ENCODE measurements at places on chromosomes 3 and 15.

DNA sequence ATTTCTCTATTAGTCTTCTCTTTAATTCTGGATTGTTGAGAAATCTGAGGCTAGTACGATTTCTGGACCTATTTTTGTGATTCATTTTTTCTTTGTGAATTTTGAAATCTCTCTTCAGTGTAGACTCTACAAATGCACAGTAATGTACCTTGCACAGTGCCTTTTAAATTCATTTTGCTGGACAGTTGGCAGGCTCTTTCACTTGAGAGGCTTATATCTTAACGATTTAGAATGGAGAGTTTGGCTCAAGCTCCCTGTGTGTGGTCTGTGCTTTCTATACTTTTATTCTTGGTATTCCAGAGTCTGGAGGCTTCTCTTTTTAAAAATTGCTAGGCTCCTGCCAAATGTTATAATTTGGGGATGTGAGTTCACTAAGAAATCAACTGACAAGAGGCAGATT, 8.8 kb downstream of the CRYBG3 start:
- DNase-seq: no peak

DNA sequence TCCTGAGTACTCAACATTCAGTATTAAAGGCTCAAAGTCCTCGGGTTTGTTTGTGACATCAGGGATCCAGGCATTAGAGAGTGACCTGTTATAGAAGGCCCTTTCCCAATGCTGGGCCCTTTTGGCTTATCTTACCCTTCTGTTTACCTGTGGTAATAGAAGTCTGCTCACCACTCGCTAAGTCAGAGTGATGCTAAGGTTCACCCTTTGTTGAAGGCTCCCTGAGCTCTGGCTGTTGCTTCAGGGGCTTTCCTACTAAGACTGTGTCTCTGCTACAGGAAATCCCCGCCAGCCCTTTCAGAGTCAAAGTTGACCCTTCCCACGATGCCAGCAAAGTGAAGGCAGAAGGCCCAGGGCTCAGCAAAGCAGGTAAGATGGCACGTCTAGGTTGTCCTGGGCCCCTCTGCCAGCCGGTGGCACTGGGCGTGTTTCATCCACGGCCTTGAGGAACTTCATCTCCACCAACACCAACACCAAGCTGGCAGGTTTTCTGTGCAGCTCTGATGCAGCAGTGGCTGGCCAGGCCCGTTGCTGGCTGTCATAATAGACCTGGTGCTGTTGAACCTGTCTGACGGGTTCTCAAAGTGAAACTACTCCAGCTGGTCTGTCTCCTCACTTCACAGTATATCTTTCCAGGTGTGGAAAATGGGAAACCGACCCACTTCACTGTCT, 99.1 kb downstream of the DNASE1L3 start:
- no peak for DNase-seq

- no peak for DNase-seq
These were observed 167.8 kb downstream of the TAFA4 start for GRCh38 chr3:68764554-68764953.

DNA sequence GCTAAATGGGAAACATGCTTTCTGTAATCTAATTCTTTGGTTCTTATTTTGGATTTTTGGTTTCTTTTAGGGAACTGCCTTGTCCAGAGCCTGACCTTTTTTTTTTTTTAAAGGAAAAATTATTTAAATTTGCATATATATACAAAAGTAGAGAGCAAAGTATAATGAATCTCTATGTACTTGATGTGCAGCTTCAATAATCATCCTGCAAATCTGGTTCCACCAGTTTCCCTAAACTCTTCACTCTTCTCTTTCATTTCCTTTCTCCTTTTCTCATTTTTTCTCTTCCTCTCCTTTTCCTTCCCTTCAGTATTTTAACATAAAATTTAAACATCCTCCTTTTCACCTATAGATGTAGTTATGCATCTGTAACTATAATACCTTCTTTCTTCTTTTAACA, 82.5 kb downstream of the USP13 start:
- DNase-seq: no peak

- no peak for DNase-seq
These were observed 958.8 kb downstream of the IGSF11 start for GRCh38 chr3:118075873-118076272.

DNA sequence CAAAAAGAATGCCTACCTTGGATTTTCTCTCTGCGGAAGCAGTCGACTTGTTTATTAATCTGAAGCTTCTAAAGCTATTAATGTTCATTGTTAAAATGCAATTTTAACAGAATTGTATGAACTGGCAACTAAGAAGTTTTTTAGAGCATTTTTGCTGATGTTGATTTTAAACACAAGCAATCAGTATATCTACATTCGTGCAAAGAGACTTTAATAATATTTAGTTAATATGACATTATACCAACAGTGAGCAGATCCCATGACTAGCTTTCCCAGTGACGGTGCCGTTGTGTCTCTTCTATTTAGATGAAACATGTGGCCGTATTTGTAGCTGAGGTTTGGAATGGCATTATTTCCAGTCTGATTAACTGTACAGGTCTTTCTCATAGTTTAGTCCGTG, 88.0 kb downstream of the PEX5L start:
- DNase-seq: no peak

GRCh38 chr15:25862472-25863110, 536 bp downstream of the ATP10A start:
- DNase-seq: no peak

DNA sequence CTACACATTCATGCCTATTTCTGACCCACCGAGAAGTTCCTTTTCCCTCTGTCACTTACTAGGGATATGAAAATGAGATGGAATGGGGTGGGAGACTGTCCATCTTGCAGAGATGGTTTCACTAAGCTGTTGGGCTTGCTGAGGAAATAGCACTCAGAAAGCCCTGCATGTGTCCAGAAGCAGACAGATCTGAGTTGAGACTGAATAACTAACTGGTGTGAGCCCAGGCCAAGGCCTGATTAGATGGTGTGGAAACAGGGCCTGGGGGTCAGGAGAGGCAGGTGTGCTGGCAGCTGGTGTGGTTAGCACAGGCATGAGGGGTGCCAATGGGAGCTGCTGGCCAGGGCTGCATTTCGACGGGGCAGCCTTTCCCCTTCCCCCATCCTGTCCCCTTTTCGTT, 72.1 kb downstream of the CLSTN2 start:
- no peak for DNase-seq

DNA sequence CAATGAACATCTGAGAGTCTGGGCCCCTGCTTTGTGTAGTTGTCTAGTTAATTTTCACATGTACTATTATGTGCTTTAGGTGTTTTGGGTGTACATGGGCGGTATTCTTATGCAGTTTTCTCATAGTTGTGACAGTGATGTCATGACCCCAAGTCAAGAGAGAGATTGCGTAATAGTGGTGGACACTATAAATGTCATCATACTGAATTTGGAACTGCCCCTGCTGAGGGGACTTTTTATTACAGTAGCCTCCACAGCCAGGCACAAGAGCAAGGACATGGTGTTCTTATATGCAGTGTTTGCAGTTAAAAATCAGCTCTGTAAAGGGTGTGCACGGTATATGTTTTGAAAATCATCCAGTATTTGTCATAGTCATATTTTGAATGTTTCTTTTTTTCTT, 29.5 kb downstream of the ABHD2 start:
- DNase-seq: no peak

GRCh38 chr15:70505411-70505919, 257.9 kb downstream of the UACA start:
- no peak for DNase-seq

GRCh38 chr3:114441386-114441785, 147.6 kb downstream of the TIGIT start:
- DNase-seq: no peak

- DNase-seq: no peak
These were observed 496.1 kb downstream of the FOXP1 start for GRCh38 chr3:71087143-71088018.

DNA sequence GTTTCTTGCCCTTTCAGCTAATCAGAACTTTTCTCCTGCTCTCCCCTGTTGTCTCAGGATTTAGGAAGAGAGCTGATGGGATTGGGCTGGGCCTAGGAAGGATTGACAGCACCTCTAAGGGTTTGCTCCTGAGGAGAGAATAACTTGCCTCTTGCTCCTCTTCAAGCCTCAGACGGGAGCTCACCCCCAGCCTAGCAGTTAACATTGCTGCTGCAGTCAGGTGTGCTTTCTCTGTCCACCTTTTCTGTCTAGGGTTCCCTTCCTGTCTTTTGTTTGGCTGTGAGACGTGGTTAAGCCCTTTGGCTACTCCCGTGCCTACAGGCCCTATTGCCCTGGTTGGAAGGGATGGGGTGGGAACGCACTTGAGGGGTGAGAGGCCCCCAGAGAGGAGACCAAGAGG, 20.1 kb downstream of the TMEM108 start:
- no peak for DNase-seq

DNA sequence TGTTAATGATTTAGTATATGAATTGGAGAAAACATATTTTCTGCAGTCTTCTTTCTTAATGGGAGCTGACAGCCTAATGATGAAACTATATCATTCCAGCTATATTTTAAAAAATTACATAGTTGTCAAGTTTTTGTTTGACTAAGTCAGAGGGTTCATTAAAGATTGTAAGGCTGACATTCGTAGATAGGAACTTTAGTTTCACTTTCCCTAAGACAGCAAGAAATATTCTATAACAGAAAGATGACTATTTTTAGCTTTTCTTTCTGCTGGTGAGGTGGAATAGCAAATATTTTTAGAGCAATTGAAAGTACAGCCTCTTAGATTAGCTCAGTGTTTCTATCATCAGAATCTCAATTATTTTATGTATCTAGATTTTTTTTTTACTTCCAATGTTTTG, 60.2 kb downstream of the PIAS1 start:
- DNase-seq: no peak

DNA sequence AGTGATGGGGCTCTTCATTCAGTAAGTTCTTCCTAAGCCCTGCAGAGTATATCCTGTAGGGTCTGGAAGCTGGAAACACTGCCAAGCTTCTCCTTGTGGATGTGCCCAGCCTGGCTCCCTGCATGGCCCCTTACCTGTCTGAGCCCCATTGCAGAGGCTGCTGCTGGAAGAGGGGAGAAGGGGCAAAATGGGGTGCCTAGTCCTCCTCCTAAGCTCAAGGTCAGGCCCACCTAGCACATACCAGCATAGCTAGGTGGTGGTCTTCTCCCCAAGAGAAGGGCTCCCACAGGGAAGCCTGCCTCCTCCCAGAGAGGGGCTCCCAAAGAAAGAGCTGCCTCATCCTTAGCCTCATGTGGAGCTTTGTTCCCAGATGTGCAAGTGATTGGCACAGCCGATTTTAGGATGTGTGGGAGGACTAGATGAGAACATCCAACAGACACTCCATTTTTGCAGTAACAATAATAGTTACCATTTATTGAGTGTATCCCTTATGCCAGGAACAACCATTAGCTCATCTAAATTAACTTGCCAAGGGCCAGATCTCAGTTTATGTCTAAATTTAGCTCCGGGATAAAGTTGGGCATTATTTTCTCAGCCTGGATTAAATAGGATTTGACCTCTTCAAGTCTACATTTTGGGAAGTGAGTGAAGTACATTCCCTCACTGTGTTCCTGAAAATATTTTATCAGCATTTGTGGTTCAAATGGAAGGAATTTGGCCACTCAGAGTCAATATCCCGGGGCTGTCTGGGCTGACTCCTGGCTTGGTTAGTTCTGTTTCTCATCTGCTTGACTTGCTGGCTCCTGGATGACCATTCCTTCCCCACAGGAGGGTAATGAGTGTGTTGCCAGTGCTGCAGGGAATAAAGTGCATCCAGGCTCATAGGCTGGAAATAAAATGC, 291.1 kb upstream of the ROPN1 start:
- no peak for DNase-seq

DNA sequence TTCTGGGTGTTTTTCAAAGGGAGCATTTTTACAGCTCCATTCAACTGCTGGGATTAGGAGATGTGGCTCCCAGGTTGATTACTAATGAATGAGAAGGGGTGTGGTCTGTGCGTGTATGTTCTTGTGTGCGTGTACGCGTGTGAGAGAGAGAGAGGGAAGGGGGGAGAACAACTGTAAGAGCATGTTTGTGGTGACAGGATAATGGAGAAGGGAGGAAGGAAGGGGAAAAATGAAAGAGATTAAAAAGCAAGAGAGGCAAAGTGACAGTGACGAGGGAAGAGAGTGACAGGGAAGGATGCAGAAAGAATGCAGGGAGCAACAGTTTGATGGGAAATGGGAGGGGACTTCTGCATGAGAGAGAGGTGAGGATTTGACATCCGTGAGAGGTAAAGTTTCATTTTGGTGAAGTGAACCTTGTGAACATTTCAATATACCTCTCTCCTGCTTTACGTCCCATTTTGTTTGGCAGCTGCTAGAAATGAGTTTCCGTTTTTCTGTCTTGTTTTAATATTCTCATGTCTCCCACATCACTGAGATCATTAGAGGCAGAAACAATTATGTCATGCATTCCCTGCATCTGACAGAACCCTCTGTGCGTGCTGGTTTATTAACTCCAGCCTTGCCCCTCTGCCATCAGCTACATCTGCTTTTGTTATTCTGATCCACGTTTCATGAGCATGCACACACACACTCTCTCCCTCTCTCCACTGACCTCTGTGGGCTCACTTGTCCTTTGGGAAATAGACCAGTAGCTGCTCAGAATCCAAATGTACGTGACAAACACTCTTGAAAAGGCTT, 161.6 kb downstream of the GAP43 start:
- no peak for DNase-seq

- no peak for DNase-seq
These were observed 85.1 kb downstream of the DNAJB8 start for GRCh38 chr3:128381609-128382008.

DNA sequence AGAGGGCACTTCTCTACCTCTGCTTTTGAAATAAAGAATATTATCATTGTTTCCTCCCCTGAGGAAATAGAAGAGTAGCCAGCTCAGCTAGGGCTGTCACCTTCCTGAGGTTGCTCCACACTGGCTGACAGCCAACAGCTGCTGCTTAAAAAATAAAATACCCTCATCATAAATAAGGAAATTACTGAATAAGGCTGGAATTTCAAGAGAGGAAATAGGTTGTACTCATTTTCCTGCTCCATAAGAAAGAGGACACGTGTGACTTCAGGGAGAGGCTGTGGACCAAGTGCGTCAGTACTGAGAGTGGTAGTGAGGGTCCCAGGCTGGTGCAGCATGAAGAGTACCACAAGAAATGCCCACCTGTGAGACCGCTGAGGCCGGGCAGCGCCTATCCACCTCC, 8.1 kb upstream of the C2CD4B start:
- DNase-seq: no peak

GRCh38 chr15:43266834-43267233, at the start of gene TGM5:
TGM5 (minus strand) TSS chr15:43266928; CDS start chr15:43266849, 79 bp downstream.
- DNase-seq: no peak
